GOT3 (cell line): ENCODE measurements at places on chromosomes 11 and 22.

DNA sequence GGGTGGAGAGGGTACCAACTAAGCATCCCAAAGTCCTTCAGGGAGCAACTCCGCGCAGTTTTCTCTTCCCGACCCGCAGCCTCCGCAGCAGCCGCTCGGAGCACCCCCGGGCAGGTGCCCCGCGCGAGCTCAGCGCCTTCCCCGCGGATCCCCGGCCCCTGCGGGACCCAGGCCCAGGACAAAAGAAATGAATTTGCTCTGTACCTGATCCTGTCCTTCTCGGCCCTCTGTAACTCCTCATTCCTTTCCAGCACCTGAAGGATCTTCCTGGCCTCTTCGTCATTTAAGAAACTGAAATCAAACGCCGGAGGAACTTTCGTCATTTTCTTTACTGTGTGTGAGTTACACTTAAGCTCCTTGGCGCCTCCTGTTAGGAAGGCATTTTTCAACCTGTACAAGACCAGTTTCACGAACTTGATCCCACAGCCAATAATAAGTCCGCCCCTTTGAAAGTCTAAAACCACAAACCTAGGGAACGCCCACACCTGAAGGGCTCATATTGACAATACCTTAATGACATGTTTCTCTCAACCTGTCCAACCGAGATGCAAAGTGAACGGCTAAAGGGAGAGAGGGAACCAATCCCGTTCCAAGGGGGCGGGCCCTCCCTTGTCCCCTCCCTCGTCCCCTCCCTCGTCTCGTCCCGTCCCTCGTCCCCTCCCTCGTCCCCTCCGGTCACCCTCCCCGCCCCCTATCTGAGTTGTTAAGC lies at the start of gene EXPH5:
TSS of gene EXPH5 (minus strand) at position 555 of the 709 bp plus-strand sequence. CDS start at position 323, 232 bp downstream.
- DNase-seq: no peak

- no peak for DNase-seq
These were observed 19.6 kb downstream of the MYRF start for GRCh38 chr11:61771985-61772455.

- no peak for DNase-seq
These were observed 30.6 kb downstream of the CAPN1 start for GRCh38 chr11:65212226-65212801.

DNA sequence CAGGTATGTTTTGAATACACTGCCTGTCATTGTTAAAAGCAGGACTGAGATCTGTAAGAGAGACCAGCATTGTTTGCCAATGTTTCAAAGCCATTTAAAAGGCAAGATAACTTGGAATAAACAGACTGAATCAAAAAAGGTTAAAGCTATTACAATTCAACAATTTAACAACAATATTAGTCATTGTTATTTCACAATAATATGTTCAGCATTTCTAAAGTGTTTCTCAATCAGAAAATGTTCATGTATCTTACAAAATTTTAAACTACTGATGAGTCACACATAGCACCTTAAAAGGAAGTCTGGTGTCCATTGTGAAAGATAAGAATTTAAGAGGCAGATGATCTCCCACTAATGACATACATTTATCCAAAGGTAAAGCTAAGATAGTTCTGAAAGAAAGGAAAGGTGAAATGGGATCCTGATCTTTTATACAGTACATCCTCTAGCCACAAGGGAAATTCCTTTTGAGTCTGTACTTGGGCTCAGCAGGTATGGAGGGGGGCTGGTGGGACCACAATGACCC lies 79.7 kb downstream of the MAML2 start:
- no peak for DNase-seq

GRCh38 chr11:61176446-61176845 lies 15.2 kb upstream of the VPS37C start:
- DNase-seq: no peak

GRCh38 chr22:27637604-27638003 lies 164.0 kb downstream of the MN1 start:
- no peak for DNase-seq

GRCh38 chr11:70603114-70603755 lies 204.9 kb downstream of the CTTN start:
- no peak for DNase-seq

DNA sequence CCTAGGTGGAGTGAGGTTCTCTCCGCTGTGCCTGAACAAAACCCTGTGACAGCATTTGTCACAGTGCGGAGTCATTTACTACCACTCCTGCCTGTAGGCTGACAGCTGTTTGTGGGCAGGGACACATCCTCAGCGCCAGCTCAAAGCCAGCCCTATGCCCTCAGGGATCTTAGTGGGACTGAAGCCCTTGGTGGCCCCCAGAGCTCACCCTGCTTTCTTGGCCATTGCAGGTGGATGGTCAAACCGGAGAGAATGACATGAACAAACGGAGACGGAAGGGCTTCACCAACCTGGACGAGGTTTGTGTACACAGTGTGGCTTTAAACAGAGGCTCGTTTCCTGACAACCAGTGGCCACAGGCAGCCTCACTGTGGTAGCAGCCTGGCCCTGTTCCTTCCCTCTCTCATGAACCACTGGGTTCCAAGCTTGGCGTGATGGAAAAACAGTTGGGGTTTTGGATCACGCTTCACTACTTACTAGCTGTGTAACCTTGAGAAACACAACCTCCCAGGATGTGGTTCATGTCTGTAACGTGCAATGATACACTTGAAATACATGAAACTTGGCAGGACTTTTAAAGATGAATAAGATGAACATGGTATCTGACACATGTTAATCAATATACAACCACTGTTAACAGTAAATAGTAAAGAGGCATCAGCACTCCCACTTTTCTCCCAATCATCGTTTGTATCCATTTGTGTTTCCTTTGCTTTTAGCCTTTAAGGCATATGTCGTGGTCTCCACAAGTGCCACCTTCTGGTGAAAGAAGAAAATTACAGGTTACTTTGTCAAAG lies 125.8 kb downstream of the MICAL2 start:
- no peak for DNase-seq

GRCh38 chr22:40147388-40148176 lies 30.1 kb upstream of the TNRC6B start:
- DNase-seq: no peak

GRCh38 chr11:100830978-100831732 lies 144.1 kb downstream of the ARHGAP42 start:
- DNase-seq: no peak

DNA sequence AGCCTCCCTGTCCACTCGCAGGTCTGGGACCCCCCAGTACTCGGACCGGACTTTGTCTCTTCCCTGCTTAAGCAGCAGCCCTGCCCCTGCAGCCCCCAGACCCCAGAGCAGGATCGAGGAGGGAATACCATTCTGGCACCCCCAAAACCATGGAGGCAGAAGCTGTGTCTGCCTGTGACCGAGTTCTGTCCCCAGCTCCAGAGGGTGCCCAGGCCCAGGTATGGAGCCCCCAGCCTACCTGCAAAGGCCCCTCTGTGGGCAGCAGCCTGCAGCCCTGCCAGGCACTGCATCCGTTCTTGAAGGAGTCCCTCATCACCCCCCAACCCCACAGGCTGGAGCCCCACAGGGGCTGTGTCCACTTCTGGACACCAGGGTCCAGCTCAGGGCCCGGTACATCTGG lies 163.8 kb downstream of the BRD1 start:
- no peak for DNase-seq

DNA sequence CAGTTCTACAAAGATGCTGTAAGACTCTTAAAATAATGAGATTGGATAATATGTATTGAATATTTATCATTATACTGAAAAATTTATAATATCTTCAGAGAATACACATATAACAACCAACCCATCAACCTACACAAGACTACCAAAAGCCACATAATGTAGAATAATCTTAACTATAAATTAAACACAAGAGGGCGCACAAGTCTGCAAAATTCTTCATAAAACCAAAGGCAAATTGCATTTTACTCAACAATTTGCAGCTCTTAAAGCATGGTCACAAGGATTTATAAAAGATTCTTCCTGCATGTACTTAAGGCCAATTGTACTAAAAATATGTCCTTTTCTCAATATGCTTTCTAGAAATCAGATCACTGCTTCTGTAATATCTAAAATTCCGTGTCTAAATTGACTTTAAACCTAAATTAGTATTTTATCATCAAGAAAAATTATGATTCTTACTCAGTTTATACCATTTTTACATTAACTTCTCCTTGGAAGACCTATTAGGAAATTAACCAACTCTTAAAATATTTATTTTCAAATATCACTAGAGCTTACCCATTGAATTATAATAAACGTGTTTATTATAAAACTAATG lies 79.0 kb downstream of the TTC28 start:
- DNase-seq: no peak

DNA sequence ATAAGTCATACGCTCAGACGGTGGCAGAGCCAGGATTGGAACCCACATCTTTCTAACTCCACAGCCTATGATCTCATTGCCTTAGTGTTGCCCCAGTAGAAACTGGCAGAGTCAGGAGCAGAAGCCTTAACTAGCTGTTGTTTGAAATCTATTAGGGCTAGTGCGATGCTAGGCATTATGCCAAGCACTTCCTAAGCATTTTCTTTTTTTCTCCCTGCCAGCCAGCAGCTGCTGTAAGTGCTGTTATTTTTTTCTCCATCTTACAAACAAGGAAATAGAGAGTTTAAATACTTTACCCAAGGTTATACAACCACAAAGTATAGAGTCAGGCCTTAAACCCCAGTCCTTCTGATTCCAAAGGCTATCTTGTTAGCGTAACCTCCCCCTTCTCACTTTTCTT lies 161.0 kb upstream of the SORL1-AS1 start:
- no peak for DNase-seq

DNA sequence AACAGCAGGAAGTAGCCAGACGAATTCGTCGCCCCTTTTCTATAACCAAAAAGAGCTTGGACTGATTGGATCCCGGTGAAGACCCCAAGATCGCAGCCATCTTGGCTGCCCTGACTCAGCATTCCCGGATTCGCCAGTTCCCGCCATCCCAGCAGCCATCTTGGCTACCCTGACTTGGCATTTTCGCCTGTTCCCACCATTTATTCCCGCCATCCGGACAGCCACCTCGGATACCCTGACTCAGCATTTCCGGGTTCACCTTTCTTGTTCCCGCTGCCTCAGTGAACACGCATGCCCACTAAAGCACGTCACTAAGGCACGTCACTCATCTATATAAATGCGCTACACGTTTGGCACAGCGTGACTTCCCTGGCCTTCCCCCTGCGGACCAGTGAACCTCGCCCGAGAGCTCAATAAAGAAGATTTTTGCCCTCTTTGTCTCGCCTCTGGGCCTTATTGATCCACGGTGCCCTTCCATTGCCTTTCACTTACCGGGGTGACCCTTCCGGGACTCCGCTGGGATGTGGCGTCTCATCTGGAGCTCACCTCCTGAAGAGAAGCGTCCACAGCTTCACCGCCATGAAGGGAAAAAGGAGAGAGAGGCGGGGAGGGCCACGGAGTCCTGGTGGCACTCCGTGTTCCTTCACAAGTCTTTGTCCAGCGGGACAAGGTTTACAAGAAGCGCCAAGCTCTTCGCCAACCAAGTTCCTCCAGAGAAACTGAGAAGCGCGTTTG lies 4.0 kb upstream of the OR56A3 start:
- DNase-seq: no peak

DNA sequence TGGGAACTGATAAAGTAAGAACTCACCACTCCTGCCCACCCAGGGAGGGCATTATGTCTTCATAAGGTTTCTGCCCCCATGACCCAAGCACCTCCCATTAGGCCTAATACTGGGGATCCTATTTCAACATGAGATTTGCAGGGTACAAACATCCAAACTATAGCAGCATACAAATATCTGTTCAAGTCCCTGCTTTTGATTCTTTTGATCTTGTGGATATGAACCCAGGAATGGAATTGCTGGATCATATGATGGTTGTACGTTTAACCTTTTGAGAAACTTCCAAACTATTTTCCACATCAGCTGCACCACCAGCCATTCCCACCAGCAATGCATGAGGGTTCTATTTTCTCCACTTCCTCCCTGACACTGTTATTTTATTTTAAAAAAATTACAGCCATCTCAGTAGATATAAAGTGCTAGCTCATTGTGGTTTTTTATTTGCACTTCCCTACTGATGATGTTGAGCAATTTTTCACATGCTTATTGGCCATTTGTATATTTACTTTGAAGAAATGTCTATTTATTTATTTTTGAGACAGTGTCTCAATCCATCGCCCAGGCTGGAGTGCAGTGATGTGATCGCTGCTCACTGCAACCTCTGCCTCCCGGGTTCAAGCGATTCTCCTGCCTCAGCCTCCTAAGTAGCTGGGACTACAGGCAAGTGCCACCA lies 7.1 kb upstream of the ATG16L2 start:
- no peak for DNase-seq

GRCh38 chr11:98587884-98588283 lies 432.9 kb upstream of the CNTN5 start:
- no peak for DNase-seq

DNA sequence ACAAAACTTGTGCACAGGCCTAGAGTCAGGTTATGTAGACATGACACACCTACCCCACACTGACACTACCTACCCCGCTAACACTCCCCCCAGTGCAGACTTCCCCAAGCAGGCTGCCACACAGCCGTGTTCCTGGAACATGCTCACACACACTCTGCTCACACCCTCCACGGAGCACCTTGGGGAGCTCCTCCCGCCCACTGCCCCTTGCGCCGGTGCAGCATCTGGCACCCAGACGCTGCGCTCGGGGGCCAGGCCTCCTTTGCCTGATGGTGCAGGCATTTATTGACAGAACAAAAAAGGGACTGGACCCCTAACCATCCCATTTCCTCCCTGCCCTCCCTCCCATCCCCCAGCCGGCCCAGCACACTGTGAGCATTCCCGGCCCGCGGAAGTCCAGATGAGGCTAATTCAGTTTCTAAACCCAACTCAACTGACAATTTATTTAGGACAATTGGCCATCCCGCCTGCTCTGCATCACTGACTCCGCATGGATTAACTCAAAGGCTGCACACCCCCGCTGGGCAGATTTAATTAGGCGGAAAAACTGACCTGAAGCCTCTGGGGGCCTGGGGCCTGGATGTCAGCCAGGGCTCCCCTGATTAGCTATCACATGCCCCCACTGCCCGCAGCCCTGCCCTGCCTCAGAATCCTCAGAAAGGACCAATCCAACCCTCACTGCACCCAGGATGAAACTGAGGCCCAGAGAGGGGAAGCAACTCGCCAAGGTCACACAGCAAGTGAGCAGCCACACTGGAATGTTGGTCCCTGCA lies 30.1 kb downstream of the KCNC1 start:
- no peak for DNase-seq

GRCh38 chr11:101441747-101442146 lies 142.1 kb downstream of the TRPC6 start:
- DNase-seq: no peak

DNA sequence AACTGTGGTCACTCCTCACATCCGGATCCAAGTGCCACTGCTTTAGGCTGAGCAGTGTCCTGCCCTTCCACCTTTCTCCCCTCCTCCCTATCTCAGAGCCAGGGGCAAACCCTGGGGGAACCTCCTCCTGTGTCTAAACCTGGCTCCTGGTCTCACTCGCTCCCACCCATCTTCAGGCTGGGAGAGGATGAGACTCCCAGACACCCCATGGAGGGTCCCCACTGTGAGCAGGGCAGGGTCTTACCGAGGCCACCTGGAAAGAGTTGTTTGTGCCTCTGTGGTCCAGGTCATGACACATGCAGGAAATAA lies 93.6 kb downstream of the PDE2A start:
- DNase-seq: no peak

- no peak for DNase-seq
These were observed 33.3 kb downstream of the HIRA start for GRCh38 chr22:19398206-19398605.

- DNase-seq: no peak
These were observed 37.7 kb upstream of the TFIP11 start for GRCh38 chr22:26549902-26550497.
